Foreskin fibroblast (primary cell): ENCODE measurements at places on chromosomes 12 and 14.
A peak's percentile ranks its signal among the peaks of the same experiment; 100 is the strongest.

- no peak for DNase-seq
Observed at GRCh38 chr12:96048393-96048969, 13.1 kb upstream of the LTA4H start.

GRCh38 chr12:131834798-131835615 lies 6.8 kb downstream of the MMP17 start:
- DNase-seq = no peak

- DNase-seq = no peak
Observed at GRCh38 chr14:101351769-101352168, 209.5 kb upstream of the DIO3 start.

- DNase-seq = no peak
Observed at GRCh38 chr12:77384941-77385340, 319.6 kb upstream of the E2F7 start.

GRCh38 chr14:72535485-72535884 lies 358.4 kb downstream of the DPF3 start:
- DNase-seq = no peak

DNA sequence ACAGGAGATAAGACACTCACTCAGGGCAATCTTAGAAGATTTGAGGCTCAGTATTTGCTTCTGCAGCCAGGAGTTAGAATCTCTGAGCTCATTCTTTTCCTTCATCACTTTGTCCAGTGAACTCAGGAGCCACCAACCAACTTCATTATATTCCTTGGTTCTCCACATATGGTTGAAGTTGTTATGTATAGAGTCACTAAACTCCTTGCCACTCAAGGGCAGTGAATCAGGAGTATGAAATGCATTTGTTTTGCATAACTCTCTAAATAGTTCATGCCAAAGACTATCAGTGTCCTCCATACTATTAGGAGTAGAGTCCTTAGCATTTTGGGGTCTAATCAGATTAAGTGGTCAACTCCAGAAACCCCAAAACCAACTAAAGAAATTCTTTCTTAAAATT lies 150.6 kb downstream of the CCDC59 start:
- DNase-seq = no peak

DNA sequence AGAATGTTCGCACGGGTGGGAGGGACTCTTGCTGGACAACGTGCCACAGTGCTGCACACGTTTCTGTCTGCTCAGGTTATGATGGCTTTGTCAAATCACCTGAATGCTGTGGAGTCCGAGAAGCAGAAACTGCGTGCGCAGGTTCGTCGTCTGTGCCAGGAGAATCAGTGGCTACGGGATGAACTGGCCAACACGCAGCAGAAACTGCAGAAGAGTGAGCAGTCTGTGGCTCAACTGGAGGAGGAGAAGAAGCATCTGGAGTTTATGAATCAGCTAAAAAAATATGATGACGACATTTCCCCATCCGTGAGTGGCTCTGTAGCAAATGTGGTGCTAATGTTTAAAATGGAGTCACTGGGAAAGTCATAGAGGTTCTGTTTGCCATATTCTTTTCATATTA lies 28.5 kb downstream of the KLC1 start:
- DNase-seq = peak; percentile 82

- DNase-seq = no peak
Observed at GRCh38 chr14:34713122-34713680, 1.2 kb downstream of the CFL2 start.

GRCh38 chr12:46005151-46005797 lies 14.9 kb upstream of the SCAF11 start:
- peak; percentile 26 for DNase-seq

- no peak for DNase-seq
Observed at GRCh38 chr14:100615736-100616695, 28.8 kb upstream of the BEGAIN start.

GRCh38 chr14:101963656-101964296 lies 597 bp upstream of the DYNC1H1 start:
- no peak for DNase-seq

DNA sequence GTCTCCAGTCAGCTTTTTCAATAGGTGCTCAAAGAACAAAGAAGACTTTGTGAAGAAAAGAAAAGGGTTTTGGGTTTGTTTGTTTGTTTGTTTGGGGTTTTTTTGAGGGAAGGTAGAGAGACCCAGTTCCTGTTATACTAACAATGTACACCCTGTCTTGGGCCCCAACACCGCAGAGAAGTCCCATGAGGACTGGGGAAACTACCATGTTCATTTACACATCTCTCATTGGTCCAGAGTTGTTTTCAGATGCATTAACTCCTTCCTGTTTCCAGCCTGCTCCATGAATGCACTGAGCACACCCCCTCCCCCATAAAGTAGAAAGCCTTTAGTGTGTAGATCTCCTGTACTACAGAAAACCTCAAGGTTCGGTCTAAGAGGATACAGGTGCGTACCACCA lies 51.1 kb upstream of the SLC8A3 start:
- DNase-seq = no peak

GRCh38 chr14:75445963-75446362 lies 18.1 kb downstream of the JDP2 start:
- no peak for DNase-seq

DNA sequence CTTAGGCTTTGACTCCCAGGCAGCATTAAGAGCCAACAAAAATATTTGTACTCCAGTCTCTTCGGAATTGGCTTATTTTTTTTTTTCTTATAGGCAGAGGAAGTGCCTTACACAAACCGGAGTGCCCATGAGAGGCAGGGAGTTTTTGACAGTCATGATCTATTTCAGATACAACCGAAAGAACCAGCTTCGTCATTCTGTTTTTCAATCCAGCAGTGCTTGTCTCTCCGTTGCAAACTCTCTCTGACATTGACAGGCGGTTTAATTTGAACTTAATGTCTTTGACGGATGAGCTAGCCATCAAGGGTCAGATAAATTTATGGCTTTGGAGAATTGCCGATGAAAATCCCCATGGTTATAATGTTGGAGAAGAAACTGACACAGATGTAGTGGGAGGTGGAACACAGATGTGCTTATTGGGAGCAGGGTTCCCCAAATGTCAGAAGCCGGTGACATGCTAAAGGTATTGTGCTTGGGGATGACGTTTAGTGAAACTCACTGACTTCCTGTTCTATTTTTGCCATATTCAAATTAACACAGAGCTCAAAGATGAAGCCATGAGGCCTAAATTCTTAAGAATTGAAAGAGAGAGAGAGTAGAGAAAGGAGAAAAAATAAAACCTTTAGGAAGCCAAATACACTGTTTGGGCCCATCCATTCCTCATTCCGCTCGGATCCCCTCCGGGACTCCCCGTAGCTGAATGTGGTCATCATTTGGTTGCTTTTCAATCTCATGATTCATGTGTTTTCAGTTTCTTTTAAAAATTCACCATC lies 59.7 kb downstream of the PLXNC1 start:
- DNase-seq = no peak

DNA sequence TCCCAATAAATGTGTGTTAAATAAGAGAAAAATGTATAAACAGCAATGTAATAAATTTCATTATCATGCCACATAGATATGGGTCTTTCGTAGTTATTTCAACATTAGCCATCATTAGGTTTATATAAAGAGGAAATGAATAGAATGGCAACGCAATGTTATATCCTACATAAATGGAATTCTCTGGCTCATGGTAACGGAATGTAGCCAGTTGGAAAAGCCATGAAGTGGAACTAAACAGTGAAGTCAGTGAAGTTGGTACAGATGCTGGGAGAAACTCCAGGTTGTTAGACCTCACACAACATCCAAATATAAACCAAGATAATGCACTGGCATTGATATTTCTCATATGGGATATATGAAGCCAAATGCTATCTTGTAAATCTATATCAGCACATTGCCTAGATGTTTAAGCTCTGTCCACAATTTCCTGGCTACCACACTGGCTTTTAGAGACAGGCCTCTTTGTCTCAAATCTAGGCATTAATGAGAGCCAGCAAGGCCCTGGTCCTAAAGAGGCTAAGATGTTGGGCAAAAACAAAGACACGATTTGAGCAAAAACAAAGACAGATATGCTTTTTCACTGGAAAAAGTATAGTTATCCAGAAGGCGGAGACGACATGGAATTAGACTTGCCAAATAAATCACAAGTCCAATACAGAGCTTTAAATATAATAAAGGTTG lies 861.0 kb downstream of the RPS29 start:
- DNase-seq = no peak

- DNase-seq = no peak
Observed at GRCh38 chr14:50750323-50750722, 80.6 kb downstream of the NIN start.

DNA sequence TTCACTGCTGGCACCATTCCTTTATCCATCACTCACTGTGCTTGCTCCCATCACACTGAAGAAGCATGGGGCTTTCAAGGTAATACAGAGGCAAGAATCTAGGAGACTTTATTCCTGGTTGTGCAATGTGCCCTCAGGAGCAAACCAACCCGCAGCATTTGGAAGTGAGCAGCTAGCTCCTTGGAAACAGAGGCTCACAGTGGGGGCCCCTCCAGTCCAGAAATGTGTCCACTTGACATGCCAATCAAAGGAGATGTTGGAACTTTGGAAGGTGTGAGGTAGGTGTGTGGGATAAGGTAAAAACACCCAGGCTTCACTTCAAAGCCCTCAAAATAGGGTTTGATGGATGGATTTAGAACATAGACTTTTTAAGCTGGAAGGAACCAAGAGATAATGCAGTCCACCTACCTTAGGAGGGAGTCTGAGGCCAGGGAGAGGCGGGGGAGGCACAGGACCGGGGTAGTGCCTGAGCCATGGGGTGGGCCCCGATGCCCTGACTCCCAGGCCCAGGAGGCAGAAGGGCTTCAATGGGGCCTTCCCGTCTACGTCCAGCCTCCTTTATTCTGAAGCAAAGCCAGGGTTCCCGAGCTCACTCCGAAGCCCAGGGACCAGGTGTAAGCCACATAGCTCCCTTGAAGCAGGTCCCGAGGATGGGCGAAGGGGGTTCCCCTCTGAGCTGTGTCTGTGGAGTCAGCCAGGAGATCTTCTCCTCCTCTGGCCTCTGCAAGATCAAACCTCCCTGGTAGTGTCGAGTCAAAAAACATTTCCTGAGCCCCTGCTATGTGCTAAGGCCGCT lies 17.6 kb upstream of the BCL11B start:
- no peak for DNase-seq
